ENCODE measurements at places on chromosomes 7 and 10. TPM values are rescaled to one million over a fixed set of nuclear protein-coding genes. Genes with fewer than 3 reads are reported as not detected.

DNA sequence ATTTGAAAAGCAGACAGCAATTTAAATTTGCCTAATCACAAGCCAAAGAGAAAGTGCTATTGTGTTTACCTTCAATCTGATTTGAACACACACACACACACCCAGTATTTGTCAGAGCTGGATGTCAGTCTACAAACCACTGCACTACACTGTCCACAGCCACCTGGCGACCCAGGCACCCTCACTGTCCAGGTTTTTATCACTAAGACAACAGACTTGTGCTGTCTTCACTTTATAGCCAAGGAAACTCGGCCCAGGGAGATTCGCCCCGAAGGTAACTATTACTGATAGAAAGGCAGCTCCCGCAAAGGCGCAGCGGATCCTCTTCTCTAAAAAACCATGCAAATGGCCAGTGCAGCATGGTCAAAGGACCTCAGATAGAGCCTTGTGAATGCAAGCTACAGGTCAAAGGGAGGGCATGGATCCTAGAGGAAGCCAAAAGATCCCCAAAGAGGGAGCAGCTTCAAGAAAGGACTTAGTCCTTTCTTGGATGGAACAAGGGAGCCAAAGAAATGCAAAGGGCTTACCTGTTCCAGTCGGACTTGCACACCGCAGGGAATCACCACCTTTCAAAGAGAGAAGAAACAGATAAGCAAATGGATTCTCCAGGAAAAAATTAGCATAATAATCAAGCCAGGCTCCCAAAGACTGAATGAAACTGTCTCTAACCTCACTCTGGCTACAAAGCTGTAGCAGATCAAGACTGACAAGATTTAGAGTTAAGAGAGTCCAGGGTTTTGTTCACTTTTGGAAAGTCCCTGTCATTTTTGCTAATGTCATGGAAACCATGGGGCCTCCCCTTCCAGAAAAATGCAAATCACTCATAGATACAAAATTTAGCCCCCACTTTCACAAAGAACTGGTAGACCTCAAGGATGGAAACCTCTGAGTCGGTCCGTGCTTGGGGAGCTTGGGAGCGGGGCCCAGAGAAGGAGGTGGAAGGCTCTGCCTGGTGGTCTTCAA, 101.1 kb downstream of the TNS3 start:
- no peaks in the 10 kb centered on the region for H3K27me3 ChIP-seq
- DNase-seq, result no peak
- peak overlapping the region; percentile 72 for H3K27ac ChIP-seq

The MKLN1 gene
- 56.2 TPM for total RNA-seq

The RET gene
- 3.9 TPM for total RNA-seq

The ARHGAP21 gene
- 53.2 TPM for total RNA-seq

DNA sequence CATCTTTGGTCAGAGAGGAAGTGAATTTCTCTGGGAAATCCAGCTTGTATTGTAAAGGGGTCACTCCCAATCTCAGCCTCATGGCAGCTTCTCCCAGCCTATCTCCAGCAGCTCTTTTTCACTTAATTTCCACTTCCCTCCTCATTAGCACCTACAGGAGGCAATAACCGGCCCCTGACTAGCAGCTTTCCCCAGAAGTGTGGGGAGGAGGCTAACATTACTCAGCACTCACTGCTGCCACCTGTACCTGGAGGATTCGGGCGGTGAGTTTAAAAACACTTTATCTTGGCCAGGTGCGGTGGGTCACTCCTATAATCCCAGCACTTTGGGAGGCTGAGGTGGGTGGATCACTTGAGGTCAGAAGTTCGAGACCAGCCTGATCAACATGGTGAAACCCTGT, 3.8 kb downstream of the NODAL start:
- DNase-seq, result peak; percentile 12
- H3K36me3 ChIP-seq, result no peaks in the 10 kb centered on the region
- no peak overlapping the region for H3K27ac ChIP-seq
- no peaks in the 10 kb centered on the region for H3K4me1 ChIP-seq
- no peak overlapping the region for H3K4me3 ChIP-seq

GRCh38 chr7:98641646-98642500, 24.8 kb downstream of the NPTX2 start:
- H3K27ac ChIP-seq, result no peak overlapping the region
- no peaks in the 10 kb centered on the region for H3K36me3 ChIP-seq
- H3K4me3 ChIP-seq, result no peak overlapping the region

The SPAM1 gene
- not detected for total RNA-seq

- H3K4me3 ChIP-seq, result no peak overlapping the region
- H3K36me3 ChIP-seq, result no peaks in the 10 kb centered on the region
- no peaks in the 10 kb centered on the region for H3K27me3 ChIP-seq
- no peaks in the 10 kb centered on the region for H3K4me1 ChIP-seq
- DNase-seq, result no peak
Observed at GRCh38 chr10:35501923-35502322, 103.2 kb upstream of the GJD4 start.

GRCh38 chr7:18655912-18656311, 160.4 kb downstream of the HDAC9 start:
- no peaks in the 10 kb centered on the region for H3K27me3 ChIP-seq
- H3K36me3 ChIP-seq, result no peaks in the 10 kb centered on the region
- no peak for DNase-seq
- H3K27ac ChIP-seq, result no peak overlapping the region
- no peak overlapping the region for H3K4me3 ChIP-seq
- H3K4me1 ChIP-seq, result no peaks in the 10 kb centered on the region

The POU6F2 gene
- total RNA-seq, result not detected

The OPALIN gene
- not detected for total RNA-seq

The DIP2C gene
- total RNA-seq, result 50.5 TPM

DNA sequence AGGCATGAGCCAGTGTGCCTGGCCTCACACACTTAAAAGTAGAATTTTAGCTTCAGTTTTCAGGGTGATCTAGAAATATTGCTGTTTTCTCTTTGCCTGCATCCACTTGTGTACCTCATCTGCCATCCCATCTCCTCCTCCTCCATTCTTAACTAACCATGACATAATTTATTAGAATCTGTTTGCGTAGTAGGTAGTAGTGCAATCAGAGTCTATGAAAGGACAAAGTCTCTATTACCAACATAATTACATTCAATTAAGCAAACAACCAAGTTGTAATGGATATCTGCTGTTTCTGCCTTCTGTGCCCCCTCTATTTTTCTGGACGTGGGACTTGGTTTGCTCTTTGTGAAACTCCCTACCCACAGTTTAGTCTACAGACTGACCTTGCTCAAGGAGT, 72.9 kb downstream of the CDK14 start:
- DNase-seq, result no peak
- no peak overlapping the region for H3K4me3 ChIP-seq
- H3K4me1 ChIP-seq, result no peaks in the 10 kb centered on the region
- no peaks in the 10 kb centered on the region for H3K27me3 ChIP-seq
- no peaks in the 10 kb centered on the region for H3K36me3 ChIP-seq

The POLR2J2 gene
- total RNA-seq, result 6.2 TPM

GRCh38 chr7:111168182-111168581, 77.3 kb downstream of the LRRN3 start:
- H3K27ac ChIP-seq, result no peak overlapping the region
- no peak for DNase-seq
- peaks cover 19% of the 10 kb centered on the region for H3K4me1 ChIP-seq

The TDRD1 gene
- 0.16 TPM for total RNA-seq

GRCh38 chr7:42694894-42695507, 216.9 kb downstream of the C7orf25 start:
- no peak for DNase-seq
- H3K27me3 ChIP-seq, result no peaks in the 10 kb centered on the region
- H3K4me1 ChIP-seq, result peaks cover 41% of the 10 kb centered on the region
- no peaks in the 10 kb centered on the region for H3K36me3 ChIP-seq
- H3K27ac ChIP-seq, result peak overlapping the region; percentile 46
- H3K4me3 ChIP-seq, result no peak overlapping the region

DNA sequence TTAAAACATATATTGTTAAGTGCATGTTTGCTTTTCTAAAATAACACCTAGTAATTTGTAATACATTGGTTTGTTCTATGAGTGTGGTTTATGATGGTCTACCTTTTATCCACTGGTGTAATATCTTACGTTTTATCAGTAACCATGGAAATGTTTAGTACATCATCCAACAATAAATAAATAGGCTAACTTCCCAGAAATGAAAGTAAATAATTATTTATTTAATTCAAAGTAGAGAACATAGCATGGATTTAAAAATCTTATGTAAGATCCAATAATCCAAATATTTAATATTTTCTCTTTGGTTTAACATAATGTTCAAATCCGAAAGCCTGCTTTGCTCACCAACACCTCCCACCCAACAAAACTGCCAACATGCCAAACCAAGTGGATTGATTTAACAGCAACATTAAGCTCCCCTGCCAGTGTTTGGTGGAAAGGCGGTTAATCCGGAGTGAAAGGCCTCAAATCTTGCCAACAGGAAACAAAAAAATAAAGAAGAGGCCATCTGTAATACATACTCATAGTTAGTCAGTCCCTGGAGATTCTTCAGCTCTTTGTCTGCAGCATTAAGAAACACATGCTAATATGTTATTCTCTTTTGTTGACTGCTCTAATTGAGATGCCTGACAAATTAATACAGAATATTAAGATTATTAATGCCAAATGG, 897.8 kb downstream of the CNTNAP2 start:
- no peaks in the 10 kb centered on the region for H3K27me3 ChIP-seq
- no peaks in the 10 kb centered on the region for H3K36me3 ChIP-seq
- no peaks in the 10 kb centered on the region for H3K4me1 ChIP-seq
- H3K4me3 ChIP-seq, result no peak overlapping the region
- DNase-seq, result no peak

The ZNF107 gene
- total RNA-seq, result 8.3 TPM

DNA sequence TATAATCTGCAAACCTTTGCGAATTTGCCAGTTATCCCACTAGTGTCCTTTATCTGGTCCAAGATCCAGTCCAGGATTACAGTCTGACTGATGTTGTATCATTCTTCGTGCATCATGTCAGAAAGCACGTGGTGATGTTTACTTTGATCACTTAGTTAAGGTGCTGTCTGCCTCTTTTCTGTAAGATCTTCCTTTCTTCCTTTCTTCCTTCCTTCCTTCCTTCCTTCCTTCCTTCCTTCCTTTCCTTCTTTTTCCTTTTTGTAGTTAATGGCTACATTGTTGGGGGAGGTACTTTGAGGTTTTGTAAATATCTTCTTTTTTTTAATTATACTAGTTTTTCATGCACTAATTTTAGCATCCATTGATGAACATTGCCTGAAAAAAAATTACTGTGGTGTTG, 80.3 kb downstream of the LCOR start:
- H3K27ac ChIP-seq, result no peak overlapping the region
- no peaks in the 10 kb centered on the region for H3K36me3 ChIP-seq
- no peak overlapping the region for H3K4me3 ChIP-seq
- no peak for DNase-seq
- peaks cover 8% of the 10 kb centered on the region for H3K4me1 ChIP-seq

DNA sequence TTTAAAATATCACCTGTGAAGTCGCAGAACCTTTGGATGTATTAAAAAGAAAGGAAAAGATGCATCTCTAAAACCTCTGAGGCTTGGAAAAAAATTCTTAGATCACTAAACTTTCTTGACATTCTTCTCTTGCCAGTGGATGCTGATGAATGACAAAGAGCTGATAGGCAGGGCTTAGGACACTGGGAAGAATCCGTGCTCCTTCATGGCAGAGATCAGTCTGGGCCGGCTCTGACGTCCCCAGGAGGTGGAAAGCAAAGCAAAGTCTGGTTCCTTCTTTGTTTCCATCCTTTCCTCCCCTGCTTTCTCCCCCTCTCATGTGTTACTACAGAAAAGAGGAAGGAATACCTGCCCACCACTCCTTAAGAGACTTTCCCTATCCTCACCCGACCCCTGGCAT, 161.9 kb downstream of the PRKCQ start:
- H3K27me3 ChIP-seq, result no peaks in the 10 kb centered on the region
- H3K27ac ChIP-seq, result no peak overlapping the region
- no peak overlapping the region for H3K4me3 ChIP-seq
- no peak for DNase-seq
- no peaks in the 10 kb centered on the region for H3K36me3 ChIP-seq

DNA sequence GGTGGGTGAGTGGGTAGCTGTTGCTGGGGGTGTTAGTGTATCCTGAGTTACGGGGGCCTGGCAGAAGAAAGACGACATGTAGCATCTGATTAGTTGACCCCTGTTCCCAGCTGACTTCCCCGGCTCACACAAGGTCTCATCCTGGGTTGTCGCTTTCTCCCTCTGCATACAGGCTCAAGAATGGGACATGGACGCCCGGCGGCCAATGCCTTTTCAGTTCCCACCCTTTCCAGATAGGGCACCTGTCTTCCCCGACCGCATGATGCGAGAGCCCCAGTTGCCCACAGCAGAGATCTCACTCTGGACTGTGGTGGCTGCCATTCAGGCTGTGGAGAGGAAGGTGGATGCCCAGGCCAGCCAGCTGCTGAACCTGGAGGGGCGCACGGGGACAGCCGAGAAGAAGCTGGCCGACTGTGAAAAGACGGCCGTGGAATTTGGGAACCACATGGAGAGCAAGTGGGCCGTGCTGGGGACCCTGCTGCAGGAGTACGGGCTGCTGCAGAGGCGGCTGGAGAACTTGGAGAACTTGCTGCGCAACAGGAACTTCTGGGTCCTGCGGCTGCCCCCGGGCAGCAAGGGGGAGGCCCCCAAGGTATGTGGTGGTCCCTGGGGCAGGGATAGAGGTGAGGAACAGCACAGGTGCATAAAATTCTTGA, 2.9 kb downstream of the ZNF282 start:
- H3K27ac ChIP-seq, result no peak overlapping the region
- peaks cover 25% of the 10 kb centered on the region for H3K4me1 ChIP-seq
- peak; percentile 29 for DNase-seq
- H3K4me3 ChIP-seq, result no peak overlapping the region
- no peaks in the 10 kb centered on the region for H3K27me3 ChIP-seq
- H3K36me3 ChIP-seq, result peaks cover 49% of the 10 kb centered on the region

DNA sequence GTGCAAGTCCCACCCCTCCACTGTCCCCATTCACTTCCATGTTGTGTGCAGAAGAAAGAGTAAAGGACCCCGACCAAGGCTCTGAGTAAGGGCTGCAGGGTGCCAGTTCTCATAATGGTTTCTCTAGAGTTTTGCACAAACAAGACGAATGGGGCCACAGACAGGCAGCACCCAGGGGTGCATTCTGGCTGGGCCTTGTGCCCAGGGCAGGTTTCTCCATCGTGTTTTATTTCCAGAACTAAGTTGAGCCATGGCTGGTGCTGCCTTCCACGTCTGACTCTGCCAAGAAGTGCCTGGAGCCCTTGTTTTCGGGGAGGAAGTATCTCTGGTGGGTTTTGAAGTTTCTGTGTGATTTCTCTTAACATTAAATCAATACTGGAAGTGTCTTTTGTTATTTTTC, 95.0 kb upstream of the SDK1 start:
- H3K36me3 ChIP-seq, result no peaks in the 10 kb centered on the region
- no peak overlapping the region for H3K27ac ChIP-seq

GRCh38 chr7:114648680-114649079, 234.1 kb downstream of the FOXP2 start:
- H3K4me1 ChIP-seq, result peaks cover 17% of the 10 kb centered on the region
- H3K4me3 ChIP-seq, result no peak overlapping the region
- no peaks in the 10 kb centered on the region for H3K36me3 ChIP-seq

The AP3M1 gene
- total RNA-seq, result 28.5 TPM

The AKR1C8 gene
- not detected for total RNA-seq

The PSD gene
- 449 TPM for total RNA-seq

DNA sequence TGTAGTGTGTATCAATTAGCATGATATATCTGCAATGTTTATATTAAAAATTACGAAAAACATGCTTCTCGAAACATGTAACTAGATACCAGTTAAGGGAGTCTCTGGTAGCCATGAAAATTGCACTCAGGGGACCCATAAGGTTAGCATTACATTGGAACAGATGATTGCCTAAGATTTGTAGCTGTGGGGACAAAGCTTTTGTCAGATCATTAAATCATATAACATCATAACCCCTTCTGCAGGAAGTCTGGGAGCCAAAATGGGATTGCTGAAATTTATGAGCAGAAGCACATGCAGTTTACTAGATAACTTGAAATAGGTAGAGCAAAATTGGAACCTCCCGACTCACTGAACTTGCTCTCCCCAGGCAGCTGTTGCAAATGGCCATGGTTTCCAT, 235.0 kb upstream of the IGFBP3 start:
- no peaks in the 10 kb centered on the region for H3K4me1 ChIP-seq
- no peak for DNase-seq
- H3K27ac ChIP-seq, result no peak overlapping the region
- H3K36me3 ChIP-seq, result no peaks in the 10 kb centered on the region
